ENCODE measurements at places on chromosomes 2 and 18.

- no peak for DNase-seq
These were observed 13.8 kb downstream of the CYP26B1 start for GRCh38 chr2:72133721-72134407.

- no peak for DNase-seq
These were observed 160.6 kb downstream of the DTNA start for GRCh38 chr18:34870555-34871310.

DNA sequence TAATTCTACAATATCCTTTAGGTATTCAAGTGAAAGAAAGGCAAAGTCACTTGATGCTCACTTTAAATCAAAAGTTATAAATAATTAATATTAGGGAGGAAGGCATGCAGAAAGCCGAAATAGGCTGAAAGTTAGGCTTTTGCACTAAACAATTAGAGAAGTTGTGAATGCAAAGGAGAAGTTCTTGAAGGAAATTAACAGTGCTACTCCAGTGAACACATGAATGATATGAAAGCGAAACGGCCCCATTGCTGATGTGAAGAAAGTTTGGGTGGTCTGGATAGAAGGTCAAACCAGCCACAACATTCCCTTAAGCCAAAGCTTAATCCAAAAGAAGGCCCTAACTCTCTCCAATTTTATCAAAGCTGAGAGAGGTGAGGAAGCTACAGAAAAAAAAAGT is 103.1 kb upstream of the CXCR4 start:
- DNase-seq, result no peak

DNA sequence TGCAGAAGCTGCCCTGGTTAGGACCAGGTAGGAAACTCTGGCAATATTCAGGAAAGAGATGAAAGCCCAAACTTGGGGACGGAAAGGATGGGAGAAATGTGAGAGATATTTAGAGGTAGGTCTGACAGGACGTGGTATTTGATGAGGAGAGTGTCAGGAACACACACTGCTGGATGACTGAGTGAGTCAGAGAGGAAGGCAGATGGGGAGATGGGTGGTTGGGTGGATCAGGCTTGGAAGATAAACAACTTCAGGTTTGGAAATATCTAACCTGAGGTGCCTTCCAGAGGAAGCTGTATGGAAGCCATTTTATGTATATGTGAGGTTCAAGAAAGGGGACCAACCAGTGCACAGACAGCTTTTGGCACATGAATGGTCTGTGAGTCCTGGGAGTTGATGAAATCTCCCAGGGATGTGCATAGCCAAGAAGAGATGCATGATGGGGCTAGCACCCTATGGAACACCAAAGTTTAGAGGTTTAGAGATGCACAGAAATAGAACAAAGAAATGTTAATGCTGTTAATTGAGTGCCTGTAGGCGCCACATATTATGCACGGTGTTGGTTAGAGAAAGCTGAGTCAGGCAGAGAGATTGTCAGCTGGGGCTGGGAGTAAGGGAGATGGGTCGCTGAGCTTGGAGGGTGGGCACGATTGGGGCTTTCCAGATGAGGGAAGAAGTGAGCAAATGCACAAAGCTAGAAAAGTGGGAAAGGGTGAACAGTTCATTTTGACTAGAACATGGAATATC is 101.0 kb downstream of the VIT start:
- no peak for DNase-seq

GRCh38 chr2:21270708-21271122 is 146.9 kb downstream of the TDRD15 start:
- DNase-seq, result no peak

GRCh38 chr2:14120376-14120775 is 512.1 kb upstream of the LRATD1 start:
- DNase-seq, result no peak

DNA sequence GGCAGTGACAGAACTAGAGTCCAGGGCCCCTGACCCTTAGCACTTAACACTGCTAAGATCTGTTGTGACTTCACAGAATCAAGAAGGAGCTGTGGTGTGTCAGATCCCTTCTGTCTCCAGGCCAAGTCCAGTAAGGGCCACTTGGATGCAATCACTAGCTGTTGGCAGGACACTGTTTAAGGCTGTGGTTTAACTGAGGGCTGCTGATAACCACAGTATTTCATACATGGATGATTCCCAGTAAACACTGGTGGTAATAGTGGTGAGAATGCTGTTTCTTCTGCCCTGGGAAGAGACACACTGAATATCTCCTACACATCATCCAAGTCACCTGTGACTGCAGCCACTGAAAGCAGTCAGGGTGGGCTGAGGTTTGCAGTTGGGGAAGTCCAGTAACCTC is 77.7 kb upstream of the FBXO11 start:
- DNase-seq, result no peak

DNA sequence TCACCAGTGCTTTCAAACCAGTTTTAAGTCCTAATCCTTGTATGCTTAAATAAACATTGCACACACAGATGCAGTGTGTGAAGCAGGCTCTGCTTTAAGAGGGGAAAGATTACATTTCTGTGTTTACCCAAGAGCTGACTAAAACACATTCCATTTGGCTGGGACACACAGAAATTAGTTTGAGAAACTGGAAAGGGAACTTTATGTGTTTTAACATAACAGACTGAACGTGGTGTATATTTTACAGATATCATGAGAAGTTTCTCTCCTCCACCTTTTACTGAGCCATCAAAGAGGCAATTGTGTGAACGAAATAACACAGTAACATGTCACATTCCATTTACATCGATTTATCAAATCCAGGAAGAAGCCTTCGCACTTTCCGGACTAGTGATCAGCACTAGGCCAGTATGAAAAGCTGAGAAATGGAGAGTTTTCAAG is 121.8 kb downstream of the MAIP1 start:
- DNase-seq, result no peak

DNA sequence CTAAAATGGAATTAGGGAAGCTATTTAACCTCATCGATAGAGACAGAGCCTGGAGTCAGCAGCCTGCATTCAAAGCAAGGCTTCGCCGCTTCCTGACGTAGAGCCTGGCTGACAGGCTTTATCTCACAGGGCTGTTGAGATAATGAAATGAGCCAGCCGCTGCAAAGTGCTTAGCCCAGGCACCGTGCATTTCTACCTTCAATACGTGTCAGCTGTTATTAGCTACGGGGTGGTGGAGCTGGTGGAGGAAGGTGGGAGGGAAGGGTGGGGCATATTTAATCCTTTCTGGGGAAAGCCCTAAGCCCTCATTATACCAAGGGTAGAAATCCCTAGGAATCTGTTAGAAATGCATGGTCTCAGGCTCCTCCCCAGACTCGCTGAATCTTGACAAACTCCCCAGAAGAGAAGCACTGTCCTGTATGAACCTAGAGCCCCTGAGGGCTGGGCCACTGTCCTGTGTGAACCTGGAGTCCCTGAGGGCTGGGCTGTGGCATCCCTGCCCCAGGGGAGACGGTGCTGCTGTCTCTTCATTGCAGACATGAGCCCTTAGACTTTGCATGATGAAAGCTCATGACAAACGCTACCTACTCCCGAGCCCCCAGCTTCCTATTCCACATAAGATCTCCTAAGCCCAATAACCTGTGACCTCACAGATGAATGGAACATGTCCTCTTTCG is 72.4 kb downstream of the ALPK2 start:
- no peak for DNase-seq

- no peak for DNase-seq
These were observed 417.9 kb downstream of the PID1 start for GRCh38 chr2:228853151-228853550.

DNA sequence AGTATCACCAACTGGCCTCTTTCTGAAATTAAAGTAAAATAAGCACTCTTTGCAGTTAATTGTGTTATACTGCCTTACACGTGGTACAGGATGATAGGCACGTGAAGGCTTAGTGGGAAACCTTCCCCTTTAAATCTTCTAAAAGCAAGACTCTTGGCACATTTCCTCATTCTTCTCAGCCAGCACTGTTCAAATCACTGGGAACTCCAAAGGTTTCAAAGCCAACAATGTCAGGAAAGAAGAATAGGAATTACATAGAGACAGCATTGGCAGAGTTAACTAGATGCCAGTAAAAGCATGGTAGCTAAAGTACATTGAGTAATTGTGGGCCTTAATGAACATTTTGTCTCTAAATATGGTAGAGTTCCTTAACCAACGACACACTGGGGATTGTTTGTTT is 96.4 kb downstream of the DTNA start:
- no peak for DNase-seq

DNA sequence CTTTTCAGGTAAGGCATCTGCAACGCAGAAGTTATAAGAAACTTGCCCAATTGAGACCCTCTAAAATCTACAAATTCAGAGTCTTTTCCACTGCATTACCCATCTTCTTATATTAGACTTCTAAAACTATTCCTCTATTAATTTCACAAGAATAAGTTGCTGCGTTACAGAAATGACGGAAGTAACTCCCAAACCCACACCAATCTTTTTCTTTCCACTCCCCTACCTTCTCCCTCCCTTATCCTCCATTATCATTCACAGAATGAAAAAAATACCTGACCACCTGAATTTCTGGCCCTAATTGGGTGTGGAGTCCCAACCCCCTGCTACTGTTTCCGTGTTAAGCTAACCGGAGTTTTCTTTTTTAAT is 689 bp downstream of the RPRD1A start:
- DNase-seq, result no peak

DNA sequence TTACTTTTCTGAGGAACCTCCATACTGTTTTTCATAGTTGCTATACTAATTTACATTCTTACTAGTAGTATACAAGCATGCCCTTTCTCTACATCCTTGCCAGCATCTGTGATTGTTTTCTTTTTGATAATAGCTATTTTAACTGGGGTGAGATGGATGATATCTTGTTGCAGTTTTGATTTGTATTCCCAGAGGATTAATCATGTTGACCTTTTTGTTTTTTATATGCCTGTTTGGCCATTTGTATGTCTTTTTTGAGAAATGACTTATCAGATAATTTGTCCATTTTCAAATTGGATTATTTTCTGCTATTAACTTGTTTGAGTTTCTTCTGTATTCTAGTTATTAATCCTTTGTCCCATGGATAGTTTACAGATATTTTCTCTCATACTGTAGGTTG is 141.5 kb downstream of the UBR3 start:
- DNase-seq, result no peak

GRCh38 chr2:194735837-194736542 is 921.0 kb upstream of the SLC39A10 start:
- DNase-seq, result no peak

DNA sequence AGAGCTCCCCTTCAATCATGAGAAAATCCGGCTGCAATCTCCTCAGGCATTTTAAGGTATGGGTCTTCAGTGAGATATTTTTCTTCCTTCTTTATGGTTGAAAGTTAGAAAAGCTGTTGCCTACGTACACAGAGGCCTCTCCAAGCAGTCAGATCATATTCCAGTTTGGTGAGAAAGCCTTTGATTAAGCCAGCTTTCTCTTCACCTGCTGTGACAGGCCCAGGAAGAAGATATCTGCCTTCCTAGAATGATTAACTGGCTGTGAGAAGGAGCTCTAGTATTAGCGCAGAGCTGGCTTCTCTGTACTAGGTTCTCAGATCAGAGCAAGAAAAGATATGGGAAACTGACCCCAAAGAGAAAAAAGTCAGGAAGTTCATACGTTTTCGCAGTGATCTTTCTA is 585.0 kb upstream of the CHAC2 start:
- no peak for DNase-seq

- no peak for DNase-seq
These were observed 283.1 kb downstream of the SUCLG1 start for GRCh38 chr2:84175970-84176369.

DNA sequence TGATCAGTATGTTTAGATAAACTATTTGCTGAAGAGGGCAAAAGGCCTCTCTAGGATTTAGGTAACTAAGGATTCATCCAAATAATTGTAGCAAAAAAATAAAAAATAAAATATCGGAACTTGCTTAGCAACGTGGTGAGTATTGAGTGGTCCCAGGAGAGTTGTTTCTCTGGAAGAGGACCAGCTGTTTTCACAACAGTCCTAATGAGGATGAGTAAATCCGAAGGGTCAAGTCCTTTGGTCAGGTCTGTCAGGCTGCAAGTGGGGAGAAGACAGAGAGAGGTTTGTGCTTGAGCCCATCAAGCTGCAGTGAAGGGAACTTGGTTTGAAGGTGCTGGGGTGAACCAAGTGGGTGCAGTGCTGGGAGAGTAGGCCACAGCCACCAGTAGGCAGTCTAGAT is 539.2 kb downstream of the SLC4A3 start:
- DNase-seq, result no peak

DNA sequence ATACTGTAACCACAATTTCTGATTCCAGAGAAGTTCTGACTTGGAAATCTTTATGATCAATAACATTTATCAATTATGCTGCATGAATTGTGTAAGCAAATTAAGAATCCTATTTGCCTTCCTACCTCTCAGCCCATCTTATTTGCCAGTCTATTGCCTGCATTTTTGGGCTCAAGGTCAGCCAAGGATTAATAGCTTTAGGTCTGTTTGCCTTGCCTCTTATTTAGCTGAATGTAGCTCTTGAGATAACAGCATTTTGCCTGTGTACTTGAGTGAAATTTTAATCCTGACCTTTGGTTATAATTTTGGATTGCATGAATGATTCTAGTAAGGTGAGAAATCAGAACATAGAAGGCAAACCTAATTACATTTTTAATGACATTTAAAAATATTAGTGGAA is 51.2 kb downstream of the MYO3B start:
- no peak for DNase-seq

- peak; percentile 2 for DNase-seq
These were observed 219.6 kb downstream of the MBD2 start for GRCh38 chr18:54004828-54005227.

DNA sequence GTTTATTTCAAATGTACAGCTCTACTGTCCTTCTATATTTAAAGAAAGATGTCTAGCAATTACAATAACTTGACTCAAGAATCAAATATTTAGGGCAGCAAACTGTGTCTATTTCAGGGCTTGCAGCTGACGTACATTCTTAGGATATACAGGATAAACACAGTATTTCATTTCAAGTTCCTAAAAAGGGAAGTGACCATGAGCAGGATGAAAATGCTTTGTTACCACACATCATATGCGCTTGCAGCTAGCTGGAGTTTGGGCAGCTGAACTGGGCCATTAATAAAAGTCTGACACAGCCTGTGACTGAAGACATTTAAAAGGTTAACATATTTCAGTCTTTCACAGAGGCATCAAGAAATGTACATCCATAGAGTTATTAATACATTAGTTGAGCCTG is 264.6 kb upstream of the TRIB2 start:
- no peak for DNase-seq

DNA sequence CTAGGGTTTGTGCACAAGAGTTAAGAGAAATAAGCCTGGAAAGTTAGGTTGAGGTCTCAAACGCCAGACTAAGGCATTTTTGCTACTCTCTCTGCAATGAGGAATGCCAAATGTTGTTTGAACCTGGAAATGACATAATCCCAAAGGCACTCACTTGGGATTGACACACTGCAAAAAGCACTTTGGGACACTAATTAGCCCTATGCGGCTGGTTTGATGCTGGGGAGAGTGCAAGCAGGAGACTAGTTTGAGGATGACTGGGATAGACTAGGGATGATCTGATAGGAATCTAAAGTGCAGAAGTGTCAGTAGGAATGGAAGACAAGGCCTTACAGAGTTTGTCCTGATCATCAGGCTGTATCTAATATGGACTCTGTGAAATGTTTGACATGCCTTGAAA is 469.0 kb downstream of the SLC4A3 start:
- DNase-seq, result no peak

DNA sequence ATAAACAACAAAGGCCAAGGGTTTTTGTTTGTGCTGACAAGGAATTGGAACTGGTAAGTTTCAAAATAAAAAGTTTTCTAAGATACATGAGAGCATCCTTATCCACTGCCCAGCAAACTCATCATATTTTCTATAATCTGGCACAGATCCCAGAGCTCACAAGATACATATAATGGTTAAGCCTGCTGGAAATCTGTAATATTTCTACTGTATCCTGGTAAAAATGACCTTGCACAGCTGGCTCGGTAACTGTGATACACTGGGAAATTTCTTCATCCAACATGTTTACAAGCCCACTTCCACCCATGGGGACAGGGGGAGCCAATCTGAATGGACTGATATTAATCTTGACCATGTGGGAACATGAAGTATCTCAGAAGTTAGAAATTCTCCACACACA is 425.4 kb upstream of the MMADHC start:
- peak; percentile 13 for DNase-seq

All from COR-L47 (cell line).